Stimulated activated CD8-positive, alpha-beta memory T cell treated with anti-CD3 and anti-CD28 coated beads, Interleukin-15, amount 100 ng/mL, for 24 hours (primary cell): ENCODE measurements at places on chromosomes 7 and 10.

- no peak for DNase-seq
Measured at GRCh38 chr7:69692611-69693010, 94.3 kb downstream of the AUTS2 start.

- no peak for DNase-seq
Measured at GRCh38 chr10:116708391-116708821, 34.0 kb downstream of the HSPA12A start.

GRCh38 chr10:44956226-44956625 lies 3.4 kb upstream of the RASSF4 start:
- no peak for DNase-seq

DNA sequence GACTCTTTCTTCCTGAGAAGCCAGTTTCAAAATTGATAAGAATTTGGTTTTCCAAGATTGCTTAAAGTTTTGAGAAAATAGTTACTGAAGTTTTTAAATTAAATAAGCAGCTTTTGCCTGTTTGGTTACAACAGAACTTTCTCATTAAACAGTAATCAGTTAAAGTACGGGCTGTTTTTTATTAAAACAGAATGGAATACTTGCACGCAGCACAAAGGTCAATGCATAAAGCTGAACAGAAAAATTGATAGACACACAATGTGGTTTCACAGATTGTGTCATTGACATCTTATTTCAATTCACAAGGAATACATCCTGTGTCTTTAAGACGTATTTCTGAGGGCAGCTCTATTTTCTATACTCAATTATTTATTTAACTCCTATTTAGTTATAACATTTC lies 192.2 kb downstream of the PRKG1 start:
- DNase-seq = no peak

DNA sequence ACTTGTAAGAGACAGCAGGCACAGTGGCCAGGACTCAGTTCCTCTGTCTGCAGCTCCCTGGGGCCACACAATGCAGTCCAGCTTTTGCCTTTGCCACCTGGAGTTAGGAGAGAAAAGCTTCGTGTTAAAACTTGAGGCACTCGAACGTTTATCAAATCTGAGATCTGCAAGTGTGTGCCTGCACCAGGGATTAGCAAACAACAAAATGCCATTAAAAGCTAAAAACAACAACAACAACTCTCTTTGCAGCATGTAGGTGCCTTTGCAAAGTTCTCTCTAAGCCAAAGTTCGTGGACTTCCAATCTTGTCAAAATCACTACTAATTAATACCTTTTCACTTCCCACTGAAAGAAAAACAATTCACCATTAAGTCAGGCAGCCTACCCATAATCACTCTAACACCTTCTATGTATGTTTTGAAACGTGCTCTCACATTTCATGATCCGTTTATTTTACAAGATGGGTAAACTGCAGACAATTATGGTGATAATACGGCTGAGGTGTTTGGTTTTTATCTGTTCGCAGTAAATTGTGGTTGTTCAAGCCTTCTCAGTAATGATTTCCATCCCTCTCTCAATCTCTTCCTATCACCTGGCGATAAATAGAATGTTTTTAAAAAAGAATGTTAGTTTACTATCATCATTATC lies 36.2 kb upstream of the SDK1 start:
- DNase-seq = no peak

DNA sequence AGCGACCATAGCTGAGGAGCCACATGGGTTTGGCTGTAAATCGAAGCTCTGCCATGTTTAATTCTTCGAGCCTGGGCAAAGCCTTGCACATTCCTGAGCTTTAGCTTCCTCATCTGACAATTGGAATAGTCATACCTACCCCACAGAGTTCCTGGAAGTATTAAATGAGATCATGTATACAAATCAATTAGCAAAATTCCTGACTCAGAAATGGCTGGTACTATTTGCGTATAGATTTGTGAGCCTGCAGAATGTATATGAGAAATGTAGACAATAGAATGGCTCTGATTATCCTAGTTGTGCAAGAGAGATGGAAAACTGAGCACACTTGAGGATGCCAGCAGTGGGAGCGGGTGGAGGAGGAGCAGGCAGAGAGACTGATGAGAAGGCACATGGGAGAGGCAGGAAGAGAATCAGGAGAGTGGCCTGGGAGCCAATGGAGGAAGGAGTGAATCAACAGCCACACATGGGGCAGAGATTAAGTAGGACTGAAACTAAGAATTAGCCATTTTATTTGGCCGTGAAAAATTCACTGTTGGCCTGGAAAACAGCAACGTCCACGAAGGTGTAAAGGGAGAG lies 128.0 kb upstream of the C1GALT1 start:
- no peak for DNase-seq

DNA sequence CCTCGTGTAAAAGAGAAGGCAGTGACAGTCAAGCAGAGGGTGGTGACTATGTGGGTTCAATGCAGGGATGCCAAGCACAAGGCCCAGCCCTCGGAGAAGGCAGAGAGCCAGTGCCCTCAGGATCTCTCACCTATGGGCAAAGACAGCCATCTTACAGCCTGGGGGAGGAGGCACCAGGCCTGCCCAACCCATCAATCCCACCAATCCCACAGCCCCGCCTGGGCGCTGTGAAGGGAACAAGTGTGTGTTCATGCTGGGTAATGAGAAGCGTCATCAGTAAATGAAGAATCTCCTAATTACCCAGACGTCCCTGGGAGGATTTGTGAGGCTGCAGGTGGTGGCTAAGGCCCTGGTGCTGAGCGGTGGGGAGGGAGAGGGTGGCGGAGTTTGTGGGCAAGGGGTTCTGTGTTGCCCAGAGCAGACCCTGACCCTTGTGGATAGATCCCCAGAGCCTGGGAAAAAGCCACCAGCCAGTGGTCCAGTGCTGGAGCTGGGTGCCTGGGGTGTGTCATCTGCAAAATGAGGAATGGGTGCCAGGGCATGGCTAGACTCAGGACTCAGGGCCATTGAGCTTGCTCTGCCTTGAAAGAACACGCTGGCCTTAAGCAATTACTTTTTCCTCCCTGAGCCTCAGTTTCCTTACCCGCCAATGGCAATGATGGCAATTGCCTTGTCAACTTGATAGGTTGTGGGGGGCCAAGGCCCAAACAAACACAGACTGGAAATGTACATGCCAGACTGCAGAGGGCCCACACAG lies 128.1 kb upstream of the UNC5B start:
- no peak for DNase-seq

DNA sequence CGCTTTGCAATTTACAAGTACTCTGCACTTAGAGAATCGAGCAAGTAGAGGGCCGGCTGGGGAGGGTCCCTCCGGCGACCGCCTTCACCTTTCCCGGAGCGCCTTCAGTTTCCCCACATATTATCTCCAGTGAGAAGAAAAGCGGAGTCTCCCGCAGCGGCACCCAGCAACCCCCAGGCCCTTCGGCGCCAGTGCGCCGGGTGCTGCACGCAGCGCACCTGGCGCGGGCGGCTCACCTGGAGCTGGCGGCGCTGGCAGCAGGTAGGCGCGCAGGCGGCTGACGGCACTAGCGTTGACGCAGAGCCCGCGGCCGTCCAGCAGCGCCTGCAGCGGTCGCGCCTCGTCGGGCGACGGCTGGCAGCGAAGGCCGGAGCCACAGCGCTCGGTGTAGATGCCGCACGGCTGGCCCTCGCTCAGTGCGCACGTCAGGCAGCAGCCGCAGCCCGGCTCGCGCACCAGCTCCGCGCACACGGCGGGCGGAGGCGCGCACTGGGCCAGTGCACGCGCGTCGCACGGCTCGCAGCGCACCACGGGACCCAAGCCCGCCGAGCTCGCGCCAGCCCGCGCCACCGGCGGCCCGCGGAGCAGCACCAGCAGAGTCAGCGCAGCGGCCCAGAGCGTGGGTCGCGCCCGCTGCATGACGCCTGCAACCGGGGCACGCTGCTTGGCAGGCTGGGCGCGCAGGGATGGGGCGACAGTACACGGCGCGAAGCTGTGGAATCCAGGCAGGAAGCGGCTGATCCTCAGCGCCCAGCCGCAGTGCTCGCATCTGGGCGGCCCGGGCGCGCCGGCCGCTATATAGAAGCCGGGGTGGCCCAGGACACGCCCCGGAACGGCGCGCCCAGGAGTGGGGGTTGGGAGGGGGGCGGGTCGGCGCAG lies at the start of gene IGFBP3:
Gene IGFBP3, minus strand, starts transcription at position 771 of the 879 bp plus-strand sequence. Its CDS starts 132 bp downstream, at position 639.
- DNase-seq = no peak

- no peak for DNase-seq
Measured at GRCh38 chr10:98453729-98454128, 7.0 kb upstream of the HPS1 start.

DNA sequence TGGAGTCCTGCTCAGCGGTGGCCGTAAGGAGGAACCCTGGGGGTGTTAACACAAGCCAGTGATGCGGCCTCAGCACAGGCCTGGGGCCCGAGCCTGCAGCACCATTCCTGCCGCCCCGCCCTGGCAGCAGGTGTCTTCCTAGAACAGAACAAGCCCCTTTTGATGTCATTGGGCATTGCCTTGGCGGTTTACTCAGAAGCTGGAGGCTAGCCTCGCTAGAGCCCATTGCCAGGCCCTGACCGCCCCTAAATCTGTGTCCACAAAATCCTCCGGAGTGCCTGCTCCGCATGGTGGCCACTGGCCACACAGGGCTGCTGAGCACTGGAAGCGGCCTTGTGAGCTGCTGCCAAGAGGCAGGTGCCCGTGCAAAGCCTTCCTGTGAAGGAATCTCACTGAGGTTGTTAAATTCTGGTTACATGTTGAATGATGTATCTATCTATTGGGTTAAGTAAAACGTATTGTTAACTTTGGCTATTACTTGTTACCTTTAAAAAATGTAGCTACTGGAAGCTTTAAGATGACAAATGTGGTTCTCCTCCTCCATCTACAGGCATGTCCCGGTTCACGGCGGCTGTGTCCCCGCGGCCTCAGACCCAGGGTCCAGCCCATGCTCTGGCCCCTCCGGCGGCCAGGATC lies 1.2 kb upstream of the INPP5A start:
- no peak for DNase-seq

GRCh38 chr7:83546586-83546985 lies 102.4 kb downstream of the SEMA3E start:
- DNase-seq = no peak

- DNase-seq = no peak
Measured at GRCh38 chr10:125549653-125550052, 133.3 kb downstream of the TEX36 start.

GRCh38 chr7:78197447-78197846 lies 398.9 kb downstream of the PHTF2 start:
- no peak for DNase-seq

DNA sequence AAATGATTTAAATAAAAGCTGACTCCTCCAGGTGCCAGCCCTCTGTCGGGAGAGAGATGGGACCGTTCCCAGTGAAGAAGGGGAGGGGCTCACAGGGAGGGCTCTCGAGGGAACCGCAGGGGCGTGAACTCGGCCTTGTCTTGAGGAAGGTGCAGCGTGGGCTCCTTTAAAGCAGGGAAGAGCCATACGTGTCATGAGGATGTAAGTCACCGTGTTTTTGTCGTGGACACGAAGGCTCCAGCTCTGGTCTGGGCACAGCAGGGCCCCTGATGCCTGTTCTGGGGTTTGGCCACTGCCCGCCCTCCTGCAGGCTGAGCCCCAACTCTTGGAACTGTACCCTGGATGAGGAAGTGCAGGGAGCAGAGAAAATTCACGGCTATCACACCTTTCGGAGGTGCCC lies 45.0 kb downstream of the JAKMIP3 start:
- no peak for DNase-seq

DNA sequence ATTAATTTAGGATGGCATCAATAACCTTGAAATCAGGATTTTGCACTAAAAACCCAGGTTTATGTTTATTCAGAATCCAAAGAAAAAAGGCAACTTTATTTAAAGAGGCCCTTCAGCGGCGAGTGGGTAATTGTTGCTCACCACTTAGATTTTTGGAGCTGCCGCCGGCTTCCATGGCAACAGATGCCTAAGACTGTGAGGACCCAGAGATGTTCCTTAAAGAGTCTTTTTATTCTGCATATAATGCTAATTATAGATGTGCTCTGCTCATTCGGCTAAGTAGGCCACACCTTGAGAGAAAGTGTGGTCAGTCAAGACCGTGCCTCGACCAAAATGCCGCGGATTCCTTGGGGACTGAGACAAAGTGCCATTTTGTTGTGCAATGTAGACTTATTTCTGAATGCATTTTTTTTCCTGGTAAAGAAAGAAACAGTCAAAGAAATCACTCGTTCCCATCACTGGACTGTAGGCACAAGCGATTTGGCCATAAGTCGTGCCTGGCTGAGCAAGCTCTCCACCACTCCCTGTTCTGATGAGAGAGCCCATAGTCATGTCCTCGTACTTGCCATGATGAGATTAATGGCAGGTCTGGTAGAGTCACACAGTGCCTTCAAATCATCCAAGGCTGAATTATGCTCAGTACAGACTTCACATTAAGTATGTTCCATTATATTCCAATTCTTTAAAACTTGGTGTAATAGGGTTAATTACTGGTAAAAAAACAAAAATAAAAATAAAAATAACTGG lies 21.4 kb upstream of the MGMT start:
- no peak for DNase-seq

DNA sequence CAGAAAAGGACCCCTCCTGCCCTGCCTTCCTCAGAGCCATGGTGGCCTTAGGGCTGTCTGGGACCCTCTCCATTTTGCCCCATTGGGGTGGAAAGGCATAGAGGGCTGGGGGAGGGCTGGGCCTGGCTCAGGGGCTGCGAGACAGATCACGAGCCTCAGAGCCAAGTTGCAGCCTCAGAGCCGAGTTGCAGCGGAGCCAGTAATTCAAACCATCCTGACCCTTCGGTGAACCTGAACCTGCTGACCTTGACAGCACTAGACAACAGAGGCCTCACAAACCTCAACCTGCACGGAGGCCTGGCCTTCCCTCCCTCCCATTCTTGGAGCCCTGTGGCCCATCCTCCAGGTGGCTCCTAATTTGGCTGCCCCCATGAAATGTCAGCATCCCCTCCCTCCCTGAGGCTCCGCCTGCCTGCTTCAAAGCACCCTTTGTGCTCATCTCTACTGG lies 45.4 kb downstream of the PAX2 start:
- DNase-seq = no peak

GRCh38 chr7:33339074-33339790 lies 209.9 kb downstream of the BBS9 start:
- DNase-seq = no peak

- no peak for DNase-seq
Measured at GRCh38 chr10:22340329-22341189, 4.7 kb upstream of the SPAG6 start.

- DNase-seq = no peak
Measured at GRCh38 chr7:30471205-30471604, 7.4 kb downstream of the NOD1 start.

- no peak for DNase-seq
Measured at GRCh38 chr10:70655316-70655715, 17.0 kb upstream of the ADAMTS14 start.

GRCh38 chr7:123492485-123492884 lies 41.9 kb downstream of the IQUB start:
- DNase-seq = no peak

DNA sequence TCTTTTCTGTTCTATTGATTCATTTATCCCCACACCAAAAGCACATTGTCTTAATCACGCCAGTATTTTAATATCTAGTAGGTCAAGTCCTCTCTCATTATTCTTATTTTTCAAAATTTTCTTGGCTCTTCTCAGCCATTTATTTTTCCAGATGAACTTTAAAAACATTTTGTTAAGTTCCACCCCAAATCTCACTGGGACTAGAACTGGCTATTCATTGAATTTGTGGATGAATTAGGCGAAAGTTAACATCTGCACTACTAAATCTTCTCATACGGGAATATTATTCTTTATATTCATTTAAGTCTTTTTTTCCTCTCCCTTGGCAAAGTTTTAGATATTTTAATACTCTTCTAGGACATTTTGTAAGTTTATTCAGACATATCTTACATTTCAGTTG lies 295.2 kb upstream of the MGMT start:
- no peak for DNase-seq

GRCh38 chr7:17061443-17061842 lies 179.7 kb upstream of the AGR3 start:
- DNase-seq = no peak

- no peak for DNase-seq
Measured at GRCh38 chr10:11720260-11720741, 21.9 kb upstream of the ECHDC3 start.
